Suppressor macrophage treated with lipopolysaccharide for 4 hours (primary cell): ENCODE measurements at places on chromosomes 7 and 10.

GRCh38 chr10:5818048-5818331 lies 4.8 kb upstream of the GDI2 start:
- no peak for DNase-seq

GRCh38 chr7:157158400-157158799 lies 19.7 kb downstream of the UBE3C start:
- DNase-seq: no peak

- DNase-seq: no peak
Observed at GRCh38 chr10:100569687-100570481, 34.1 kb downstream of the HIF1AN start.

DNA sequence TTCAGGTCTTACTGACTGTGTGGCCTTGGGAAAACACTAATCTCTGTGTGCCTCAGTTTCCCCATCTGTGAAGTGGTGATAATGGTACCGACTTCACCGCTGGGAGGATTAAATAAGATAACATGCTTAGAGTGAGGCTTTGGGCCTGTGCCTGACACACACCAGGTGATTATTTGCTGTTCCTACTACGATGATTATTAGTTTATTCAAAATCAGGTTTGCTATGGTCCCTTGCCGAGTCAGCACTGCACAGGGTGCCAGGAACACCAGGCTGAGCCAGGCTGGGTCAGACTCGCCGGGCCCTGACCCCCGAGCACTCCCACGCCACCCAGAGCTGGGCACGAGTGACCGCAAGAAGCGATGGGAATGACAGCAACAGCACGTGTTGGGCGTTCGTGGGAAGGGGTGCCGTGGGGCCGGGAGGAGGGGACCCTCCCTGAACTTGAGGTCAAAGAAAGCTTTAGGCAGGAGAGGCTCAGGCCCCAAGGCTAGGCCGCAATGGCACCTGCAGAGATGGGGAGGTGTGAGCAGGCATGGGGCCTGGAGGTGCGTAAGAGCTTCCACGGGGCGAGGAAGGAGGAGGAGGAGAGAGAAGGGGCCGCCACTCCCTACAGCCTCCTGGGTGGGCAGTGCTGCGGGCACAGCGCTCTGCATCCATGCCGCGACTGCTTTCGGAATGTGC lies 325.4 kb downstream of the DNAJB6 start:
- no peak for DNase-seq

GRCh38 chr10:26052326-26052725 lies 118.3 kb downstream of the MYO3A start:
- DNase-seq: no peak

DNA sequence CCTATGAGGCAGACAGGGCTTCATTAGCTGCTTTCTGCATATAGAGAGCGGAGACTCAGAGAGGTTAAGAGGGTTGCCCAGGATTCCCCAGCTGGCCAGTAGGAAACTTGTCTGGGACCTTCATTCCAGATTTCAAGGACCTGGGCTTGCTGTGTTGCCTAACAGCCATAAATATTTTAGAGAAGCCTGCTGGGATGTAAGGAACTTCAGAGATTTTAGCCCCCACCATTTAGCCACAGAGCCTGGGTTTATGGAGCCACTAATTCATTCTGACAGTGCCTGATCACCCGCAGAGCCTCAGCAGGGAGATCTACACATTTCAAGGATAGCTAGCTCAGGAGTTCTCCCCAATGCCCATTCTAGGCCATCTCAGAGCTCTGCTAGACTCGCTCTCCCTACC lies 56.6 kb upstream of the TRUB1 start:
- DNase-seq: no peak
